ENCODE measurements at places on chromosomes 1 and 21.

DNA sequence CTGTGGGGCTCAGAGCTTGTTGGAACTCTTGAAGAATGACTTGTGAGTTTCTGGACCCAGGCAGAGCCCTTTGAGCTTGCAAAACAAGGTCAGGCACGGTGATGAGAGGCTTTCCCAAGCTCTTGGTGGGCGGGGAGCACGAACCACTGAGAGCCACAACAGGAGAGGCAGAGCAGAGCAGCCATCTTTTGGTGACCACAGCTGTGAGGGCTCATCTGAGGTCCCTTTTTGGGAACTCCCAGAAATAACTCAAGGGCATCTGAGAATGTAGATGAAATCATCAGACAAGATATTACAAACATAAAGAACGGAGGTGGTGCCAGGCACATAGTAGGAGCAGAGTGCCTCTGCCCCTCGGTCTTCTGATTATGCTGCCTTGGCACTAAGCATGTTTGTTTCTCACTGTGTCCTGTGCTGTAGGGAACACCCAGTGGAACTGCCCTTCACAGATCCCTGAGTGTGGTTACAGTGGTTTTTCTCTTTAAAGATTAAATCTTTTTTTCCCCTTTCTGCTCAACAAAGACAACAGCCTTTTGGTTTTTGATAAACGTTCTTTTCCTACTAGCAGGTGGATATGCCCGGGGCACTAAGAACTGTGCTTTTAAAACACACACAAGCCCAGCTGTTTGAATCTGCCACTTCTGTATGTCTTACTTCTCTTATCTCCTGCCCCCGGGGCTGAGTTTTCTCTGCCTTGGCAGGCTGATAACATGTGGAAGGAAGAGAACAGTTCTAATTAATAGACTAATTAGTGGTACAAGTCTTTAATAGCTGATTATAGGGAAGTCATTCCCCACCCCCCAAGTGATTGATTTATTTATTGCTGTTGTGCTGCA, 37.7 kb downstream of the CD34 start:
- no peak for DNase-seq

- no peak for DNase-seq
Observed at GRCh38 chr1:94675373-94675772, 133.8 kb upstream of the F3 start.

DNA sequence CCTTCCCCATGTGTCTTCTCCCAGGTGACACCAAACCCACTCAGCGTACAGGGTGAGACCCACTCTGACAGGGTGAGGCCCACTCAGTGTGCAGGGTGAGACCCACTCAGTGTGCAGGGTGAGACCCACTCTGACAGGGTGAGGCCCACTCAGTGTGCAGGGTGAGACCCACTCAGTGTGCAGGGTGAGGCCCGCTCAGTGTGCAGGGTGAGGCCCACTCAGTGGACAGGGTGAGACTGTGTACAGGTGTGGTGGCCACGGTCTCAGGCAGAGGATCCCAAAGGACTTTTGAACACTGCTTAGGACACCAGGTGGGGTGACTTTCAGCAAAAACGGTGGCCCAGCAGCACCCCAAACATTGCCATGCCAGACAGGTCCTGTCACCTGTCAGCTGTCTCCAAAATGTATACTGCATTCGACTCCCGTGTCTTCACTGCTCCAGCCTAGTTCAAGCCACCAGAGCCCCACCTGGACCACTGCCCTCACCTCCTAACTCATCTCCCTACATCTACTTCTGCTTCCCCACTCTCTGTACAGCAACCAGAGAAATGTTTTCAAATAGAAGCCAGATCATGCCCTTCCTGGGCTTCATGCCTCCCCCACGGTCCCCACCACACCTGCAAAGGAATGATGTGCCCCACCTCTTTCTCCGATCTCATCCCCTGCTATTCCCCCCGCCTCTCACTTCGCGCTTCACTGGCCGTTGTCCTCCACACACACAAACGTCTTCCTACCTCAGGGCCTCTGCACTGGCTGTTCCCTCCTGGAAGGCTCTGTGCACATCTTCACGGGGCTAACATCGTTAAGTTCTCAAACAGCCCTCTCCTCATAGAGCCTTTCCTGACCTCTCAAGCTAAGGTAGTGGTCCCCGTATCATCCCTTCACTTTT, 52.1 kb downstream of the ACBD3 start:
- DNase-seq, result no peak

DNA sequence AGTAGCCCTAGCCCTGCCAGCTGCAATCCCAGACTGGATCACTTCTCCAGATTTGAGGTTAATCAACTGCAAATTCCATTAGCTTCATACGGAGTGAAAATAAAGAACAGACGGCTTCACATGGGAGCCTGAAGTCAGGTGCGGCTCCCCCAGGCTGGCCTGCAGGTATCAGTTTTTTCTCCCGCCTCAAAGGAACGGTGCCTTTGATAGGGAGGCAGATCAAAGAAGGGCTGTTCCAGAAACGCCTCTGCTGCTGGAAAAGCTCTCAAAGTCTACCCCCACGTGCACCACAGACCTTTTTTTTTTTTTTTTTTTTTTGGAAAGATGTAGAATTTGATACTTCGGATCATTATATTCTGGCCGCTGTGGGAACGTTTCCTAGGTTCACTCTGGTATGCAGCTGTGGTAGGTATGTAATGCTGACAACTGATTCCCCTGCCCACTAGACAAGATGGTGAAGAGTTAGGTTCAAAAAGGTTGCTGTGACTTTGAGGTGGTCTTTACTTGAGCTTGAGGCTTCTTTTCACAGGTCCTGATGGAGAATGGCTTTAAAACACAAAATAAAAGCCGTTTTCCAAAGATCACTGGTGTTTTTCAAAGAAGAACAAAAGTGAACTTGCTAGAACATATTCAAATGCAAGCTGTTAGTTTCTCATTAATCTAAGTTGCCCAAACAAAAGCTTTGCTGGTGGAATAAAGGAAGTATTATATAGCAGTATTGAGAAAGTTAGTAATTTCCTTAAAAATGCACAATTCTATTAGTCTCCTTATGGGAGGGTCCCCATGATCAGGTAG, 189.0 kb upstream of the NFIA start:
- no peak for DNase-seq

- no peak for DNase-seq
Observed at GRCh38 chr1:152457561-152457960, 43.5 kb upstream of the CRNN start.

DNA sequence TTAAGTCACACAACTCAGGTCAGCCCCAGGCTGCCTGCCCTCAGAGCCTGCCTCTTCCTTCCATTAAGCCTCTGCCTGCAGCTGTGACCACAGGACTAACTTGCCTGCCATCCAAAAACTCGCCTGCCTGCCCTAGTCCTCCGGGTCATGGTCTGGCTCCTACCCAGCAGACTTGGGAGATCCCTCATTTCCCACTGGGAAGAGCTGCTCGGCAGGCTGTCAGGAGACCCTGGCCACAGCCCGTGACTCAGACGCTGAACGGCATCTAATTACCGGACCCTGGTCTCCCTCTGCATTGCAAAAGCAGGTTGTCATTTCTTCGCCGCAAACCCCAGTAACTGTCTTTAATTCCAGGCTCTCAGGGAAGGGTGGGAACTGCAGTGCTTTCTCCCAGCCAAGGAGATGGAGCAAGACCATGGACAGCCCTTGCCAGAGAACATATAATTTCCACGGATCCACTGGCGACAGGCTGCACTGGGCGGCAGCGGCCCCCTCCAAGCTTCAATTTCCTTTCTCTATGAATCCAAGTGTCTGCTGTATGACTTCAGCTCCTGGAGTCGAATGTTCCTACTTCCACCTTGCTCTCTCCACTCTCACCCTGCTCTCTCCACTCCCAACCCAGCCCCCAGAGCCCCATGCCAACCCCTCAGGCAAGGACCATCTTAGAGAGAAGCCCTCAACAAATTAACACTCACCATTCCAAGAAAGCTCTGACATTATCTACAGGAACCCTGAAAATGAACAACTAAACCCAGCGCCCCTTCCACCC, 20.4 kb downstream of the OLFML2B start:
- DNase-seq, result no peak

DNA sequence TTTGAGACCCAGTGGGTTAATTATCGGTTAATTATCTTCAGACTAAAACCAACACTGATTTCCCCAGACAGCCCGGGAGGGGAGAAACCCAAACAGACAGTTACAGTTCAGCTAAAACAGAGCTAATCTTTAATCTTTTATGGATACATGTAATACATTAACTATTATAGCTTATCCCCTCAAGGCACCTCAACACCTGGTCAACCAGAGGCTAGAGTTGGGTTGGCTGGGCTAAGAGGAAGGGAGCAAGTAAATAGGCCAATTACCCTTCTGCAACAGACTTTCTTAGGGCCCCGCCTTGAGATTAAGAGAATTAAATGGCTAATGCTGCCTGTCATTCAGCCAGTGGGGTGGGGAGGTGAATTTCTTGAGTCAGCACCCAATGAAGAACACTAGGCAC, 6.6 kb upstream of the MED18 start:
- no peak for DNase-seq

DNA sequence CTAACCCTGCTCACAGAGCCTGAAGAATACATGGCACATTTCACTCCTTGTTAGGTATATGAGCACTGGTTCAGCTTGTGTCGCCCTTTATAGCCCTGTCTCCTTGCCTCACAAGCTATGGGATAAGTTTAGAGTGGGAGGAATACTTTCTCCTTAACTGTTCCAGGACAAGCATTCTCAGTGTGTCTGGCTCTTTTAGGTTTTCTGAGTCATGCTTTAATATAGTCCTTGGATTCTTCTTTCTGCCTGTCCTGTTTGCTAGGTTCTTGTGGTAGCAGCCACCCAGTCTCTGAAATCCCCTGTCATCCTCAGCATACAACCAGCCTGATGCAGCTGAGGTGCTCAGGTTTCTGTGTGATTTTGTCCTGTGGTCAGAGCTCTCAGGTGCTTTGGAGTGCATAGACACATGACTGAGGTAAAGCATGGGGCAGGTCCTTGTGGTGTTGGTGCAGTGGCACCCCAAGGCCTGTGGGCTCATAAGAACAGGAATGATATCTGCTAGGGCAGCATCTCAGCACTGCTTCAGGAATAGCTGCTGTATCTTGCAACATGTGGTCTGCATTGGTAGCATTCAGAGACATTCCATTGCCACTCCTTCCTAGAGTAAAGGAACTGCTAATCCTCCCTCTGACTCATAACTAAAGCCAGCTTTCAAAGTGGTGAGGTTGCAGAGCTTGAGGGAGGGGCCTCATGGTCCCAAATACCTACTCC, 14.2 kb upstream of the CASQ2 start:
- DNase-seq, result no peak

GRCh38 chr1:221797506-221797905, 55.6 kb upstream of the DUSP10 start:
- no peak for DNase-seq

GRCh38 chr1:157087030-157087429, 12.6 kb downstream of the ETV3L start:
- no peak for DNase-seq

- no peak for DNase-seq
Observed at GRCh38 chr21:28719723-28720122, 273.0 kb downstream of the LTN1 start.

DNA sequence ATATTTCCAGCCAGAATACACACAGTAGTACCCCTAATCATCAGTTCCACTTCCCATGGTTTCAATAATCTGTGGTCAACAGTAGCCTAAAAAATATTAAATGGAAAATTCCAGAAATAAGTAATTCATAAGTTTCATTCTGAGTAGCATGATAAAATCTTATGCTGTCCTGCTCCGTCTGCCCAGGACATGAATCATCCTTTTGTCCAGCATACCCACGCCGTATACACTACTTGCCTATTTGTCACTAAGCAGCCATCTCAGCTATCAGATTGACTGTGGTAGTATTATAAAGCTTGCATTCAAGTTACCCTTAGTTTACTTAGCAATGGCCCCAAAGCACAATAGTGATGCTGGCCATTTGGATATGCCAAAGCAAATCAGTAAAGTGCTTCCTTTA, 118.7 kb downstream of the SLC5A9 start:
- DNase-seq, result no peak

Measured in cerebellar cortex (tissue), 1 donor.